ENCODE measurements at places on chromosomes 1 and 21. TPM values are rescaled to one million over a fixed set of nuclear protein-coding genes. Genes with fewer than 3 reads are reported as not detected.

KLF17 gene
- total RNA-seq, result not detected

HAO2 gene
- total RNA-seq, result not detected

TTC24 gene
- not detected for total RNA-seq

TUFT1 gene
- 16.4 TPM for total RNA-seq

Data from hair follicular keratinocyte (primary cell).